ENCODE measurements at places on chromosomes 3 and 15.
A peak's percentile ranks its signal among the peaks of the same experiment; 100 is the strongest.

DNA sequence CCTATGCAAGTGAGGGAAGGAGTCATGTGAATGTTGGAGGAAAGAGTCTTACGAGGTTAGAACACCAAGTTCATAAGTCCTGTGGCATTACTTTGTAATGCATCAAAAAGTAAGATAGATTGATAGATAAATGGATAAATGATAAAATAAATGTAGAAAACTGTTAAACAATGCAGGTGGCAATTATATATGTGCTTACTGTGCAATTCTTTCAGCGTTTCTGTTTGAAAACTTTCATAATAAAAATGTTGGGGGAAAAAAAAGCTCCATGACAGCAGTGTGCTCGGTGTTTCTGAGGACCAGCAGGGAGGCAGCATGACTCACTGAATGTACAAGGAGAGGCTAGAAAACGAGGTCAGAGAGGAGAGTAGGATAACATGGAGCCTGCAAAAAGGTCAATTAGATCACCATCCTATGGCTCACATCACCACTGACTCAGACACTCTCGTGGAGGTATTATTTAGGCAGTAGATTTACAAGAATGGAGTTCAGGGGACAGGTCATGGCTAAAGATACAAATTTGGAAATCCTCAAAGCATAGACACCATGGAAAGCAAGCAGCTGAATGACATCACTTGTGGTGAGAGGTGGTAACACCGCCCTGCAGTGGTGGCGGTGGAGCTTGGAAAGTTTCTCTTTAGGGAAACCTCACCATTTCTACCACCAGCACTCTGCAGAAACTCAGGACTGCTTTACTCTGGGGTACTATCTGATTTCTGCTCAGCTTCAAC is 219.8 kb downstream of the CTNNB1 start:
- DNase-seq: no peak

DNA sequence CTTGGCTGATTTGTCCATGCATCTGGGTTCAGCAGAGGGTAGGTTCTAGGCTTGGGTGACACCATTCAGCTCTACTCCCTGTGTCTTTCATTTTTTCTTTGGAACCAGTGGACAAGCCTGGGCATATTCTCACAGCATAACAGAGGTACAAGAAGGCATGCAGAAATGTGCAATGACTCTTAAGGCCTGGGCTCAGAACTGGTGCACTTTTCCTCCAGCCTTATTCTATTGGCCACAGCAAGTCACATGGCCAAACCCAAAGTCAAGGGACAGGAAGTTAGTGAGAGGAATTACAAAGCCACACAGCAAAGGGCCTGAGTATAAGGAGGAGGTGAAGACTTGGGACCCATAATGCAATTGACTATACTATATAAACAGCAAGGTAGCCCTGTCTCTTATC is 200.9 kb upstream of the CTDSPL start:
- no peak for DNase-seq

- DNase-seq: no peak
Observed at GRCh38 chr3:169227911-169228310, 435.6 kb downstream of the MECOM start.

DNA sequence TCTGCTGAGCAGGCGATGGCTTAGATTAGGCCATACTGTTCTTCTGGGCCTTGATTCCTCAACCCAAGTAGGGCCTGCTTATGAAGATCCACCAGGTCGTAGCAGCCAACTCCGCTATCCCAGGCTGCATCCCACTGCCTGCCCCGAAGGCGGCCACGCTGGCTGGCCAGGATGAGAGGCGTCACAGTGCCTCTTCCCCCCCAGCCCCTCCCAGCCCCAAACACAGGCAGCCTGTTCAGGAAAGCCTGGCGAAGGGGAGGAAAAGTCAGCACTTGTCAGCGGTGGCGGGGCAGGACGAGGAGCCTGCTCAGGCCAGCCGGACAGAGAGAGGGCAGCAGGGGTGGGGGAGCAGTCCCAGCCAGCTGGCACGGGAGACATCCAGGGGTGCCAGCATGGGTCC is 11.2 kb downstream of the PTH1R start:
- no peak for DNase-seq

GRCh38 chr3:132256989-132257388 is 60.2 kb upstream of the ACP3 start:
- DNase-seq: no peak

DNA sequence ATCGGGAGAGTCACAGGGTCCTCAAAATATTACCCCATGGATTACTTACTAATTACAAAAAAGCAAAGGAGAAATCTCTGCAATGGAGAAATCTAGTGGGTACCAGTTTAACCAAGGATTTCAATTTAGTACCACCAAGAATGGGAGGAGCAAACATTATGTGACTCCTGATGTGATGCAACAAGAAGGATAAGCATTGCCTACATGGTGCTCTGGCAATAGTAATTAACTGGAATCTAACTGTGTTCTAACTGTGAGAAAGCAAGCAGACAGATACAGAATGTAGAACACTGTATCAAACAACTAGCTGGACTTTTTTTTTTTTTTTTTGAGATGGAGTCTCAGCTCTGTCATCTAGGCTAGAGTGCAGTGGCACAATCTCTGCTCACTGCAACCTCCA is 159.2 kb downstream of the TNIK start:
- no peak for DNase-seq

GRCh38 chr3:132787616-132788300 is 65.5 kb upstream of the NPHP3 start:
- no peak for DNase-seq

DNA sequence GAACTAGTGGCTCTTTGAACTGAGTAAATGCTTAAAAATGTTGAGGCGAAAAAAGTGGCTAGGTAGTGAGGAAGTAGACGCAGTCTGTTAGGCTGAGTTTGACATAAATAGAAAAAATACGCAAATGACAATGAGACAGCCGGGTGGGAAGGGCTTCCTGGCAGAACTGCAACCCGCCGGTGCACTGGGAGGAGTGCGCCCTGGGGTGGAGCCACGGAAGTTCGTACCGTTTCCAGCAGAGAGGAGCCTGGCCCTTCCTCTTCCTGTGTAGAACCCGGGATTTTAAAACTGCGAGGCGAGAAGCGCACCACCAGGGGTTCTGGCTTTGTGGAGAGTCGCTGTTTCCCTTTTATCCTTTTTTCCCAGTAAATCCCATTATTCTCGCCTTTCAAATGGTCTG is 602.6 kb downstream of the PYDC2 start:
- DNase-seq: peak; percentile 1

- DNase-seq: no peak
Observed at GRCh38 chr3:125643172-125643571, 47.9 kb upstream of the OSBPL11 start.

DNA sequence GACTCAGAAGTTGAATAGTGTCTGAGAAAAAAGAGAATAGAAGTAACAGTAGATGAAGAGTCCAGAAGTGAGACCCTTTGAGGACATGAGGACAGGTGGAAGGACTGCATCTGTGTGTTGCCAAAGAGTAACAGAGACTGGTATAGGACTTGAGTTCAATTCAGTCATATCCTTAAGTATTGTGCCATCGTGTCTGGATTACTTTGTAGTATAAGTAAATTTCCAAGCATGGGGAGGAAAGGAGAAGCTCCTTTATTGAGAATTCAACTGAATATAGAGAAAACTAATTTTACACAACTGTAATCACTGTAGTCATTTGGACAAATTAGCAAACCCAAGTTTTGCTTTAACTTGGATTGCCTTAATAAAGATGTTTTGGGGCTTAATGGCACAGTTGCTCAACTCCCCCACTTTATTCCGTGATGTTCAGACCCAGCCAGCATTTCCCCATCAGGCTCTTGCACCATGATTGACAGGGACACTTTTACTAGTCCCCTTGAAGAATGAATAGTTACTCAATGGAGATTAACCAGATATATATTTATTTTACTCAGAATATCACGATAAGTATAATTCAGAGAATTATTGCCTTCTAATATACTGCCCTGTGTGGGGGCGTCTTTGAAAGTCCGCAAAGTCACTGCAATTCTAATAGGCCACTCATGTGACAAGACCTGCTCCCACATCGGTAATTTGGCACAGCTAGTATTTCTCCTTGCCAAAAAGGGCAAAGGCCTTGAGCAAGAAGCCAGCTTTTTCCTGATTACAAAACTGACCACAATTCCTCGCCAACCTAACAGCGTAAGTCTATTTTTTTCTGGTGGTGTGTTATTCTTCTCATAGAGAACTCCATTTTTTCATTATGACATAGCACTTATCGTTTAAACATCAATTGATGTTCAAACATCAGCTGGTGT is 61.3 kb downstream of the PPARG start:
- DNase-seq: no peak

DNA sequence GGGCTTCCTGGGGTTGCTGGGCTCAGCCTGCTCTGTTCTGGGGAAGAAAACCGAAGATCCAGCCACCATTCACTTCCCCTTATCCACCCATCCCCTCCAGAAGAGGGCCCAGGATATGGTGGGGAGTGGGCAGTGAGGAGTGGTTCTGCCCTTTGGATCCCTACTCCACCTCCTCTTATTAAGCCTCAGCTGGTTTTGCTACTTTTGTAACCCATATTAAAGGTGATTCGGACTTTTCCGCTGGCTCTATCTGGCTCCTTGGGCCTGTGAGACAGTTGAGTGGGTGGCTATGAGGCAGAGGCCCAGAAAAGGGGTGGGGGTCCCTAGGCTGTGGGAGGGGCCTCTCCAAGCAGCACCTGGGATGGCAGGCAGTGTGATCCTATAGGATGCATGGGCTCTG is 33.8 kb downstream of the NBEAL2 start:
- DNase-seq: no peak

DNA sequence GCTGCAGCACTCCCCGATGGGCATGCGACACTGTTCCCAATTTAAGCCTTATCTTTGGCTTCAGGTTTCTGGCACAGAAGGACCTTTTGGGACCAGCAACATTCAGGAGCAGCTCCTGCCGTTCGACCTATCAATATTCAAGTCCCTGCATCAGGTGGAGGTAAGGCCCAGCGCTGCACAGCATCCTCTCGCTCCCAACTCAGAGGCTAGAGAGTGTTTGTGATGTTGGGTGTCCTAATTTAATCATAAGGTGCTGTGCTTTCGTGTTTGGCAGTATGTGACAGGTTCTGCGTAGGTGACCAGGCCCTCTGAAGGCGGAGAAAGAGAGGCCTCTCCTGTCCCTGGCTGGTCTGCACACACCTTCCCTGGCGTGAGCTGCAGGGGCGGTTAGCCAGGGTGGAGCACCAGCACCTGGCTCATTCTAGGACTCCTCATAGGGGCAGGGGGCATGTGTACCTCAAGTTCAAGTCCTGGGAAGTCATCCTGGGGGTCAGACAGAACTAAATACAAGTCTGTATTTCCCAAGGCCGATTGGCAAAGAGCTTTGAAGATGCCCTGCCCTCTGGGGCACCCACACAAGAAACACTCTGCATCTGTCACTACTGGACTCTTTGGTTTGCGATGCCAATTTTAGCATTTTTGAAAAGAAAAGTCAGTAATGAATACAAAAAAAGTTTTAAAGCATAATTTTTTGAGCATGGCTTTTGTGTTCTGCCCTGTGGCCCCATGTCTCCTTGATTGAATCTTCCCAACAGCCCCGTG is 17.0 kb downstream of the NISCH start:
- no peak for DNase-seq

Measured in esophagus squamous epithelium (tissue), 5 donors.